ENCODE measurements at places on chromosomes 2 and 18.

DNA sequence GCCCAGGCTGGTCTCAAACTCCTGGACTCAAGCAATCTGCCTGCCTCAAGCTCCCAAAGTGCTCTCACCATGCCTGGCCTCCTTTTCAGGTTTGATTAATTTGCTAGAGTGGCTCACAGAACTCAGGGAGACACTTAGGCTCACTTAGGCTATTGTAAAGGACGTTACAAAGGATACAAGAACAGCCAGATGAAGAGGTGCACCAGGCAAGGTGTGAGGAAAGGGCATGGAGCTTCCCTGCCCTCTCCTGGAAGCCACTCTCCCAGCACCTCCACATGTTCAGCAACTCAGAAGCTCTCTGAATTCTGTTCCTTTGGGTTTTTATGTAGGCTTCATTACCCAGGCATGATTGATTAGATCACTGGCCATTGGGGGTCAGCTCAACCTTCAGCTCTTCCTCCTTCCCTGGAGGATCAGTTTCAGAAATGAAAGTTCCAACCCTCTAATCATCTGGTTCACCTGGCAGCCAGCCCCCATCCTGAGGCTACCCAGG lies 78.7 kb upstream of the RGPD5 start:
- peak; percentile 27 for DNase-seq

DNA sequence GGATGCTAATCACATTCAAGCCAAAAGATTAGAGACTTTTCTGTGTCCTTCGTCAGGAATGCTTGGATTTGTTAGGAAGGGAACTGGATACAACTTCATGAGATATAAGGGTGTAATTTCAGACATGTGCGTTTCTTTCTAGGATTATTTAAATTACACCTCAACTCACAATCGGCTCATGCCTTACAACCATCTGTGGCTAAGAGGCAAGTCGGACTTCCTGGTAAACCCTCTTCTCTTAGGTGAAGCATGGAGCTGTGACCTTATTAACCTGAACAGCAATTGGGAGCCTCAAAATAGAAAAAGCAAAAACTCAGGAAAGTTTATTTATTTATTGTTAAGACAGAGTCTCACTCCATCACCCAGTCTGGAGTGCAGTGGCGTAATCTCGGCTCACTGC lies 61.8 kb downstream of the SEMA4F start:
- no peak for DNase-seq

GRCh38 chr18:26960911-26961310 lies 95.4 kb upstream of the AQP4 start:
- DNase-seq, result peak; percentile 6

GRCh38 chr18:52499016-52499415 lies 159.0 kb downstream of the DCC start:
- DNase-seq, result no peak

- peak; percentile 83 for DNase-seq
These were observed 219.6 kb upstream of the RAB12 start for GRCh38 chr18:8389391-8390340.

DNA sequence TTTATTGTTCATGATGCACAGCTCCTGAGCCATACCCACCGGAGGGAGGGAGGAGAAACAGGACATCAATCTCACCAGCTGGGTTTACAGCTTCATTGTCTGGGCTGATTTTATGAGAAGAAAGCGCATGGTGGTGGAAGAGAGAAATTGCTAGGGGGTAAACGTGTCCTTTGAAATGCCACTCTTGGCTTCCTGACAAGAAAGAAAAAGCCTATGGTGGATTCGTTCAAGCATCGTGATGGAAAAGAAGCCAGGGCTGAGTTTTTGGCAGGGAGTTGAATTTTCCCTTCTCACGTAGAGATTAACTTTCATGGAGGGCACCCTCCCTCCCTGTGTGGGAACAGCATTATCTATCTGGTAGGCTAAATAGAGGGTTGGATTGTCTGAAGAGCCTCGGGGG lies 502.0 kb downstream of the SLC4A3 start:
- no peak for DNase-seq

GRCh38 chr18:47929681-47930198 lies 719 bp downstream of the SMAD2 start:
- peak; percentile 65 for DNase-seq

DNA sequence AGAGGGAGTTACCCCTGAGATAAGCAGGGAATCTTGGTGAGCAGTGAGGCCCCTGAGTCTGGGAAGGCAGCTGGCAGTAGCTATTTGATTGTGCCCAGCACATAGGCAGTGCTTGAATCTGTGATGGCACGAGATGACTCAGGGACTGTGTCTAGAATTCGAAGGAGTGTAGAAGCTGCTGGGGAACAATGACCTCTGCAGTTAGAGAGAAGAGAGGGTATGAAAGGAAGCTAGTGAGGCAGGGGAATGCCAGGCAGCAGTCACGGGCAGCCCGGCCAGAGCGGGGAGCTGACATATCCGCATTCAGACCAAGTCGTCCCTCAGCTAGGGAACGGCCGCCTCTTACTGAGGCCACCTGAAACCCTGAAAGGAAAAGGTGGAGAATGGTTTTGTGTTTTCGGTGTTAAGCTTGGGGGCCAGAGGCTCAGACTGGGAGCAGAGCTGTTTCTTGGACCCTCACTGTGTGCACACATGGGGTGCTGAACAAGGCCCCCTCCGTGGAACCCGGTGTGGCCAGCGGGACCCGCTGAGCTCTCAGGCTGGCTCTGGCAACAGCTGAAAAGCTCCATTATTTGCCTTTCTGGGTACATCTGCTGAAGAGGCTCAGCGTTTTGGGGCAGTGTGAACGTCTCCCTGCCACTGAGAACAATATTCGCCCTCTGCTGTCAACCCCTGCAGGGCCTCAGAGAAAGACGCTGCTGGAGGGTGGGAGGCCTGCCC lies 32.9 kb downstream of the ARHGEF4 start:
- peak; percentile 6 for DNase-seq

- DNase-seq, result peak; percentile 82
These were observed 59.4 kb downstream of the DGKD start for GRCh38 chr2:233413559-233414272.

DNA sequence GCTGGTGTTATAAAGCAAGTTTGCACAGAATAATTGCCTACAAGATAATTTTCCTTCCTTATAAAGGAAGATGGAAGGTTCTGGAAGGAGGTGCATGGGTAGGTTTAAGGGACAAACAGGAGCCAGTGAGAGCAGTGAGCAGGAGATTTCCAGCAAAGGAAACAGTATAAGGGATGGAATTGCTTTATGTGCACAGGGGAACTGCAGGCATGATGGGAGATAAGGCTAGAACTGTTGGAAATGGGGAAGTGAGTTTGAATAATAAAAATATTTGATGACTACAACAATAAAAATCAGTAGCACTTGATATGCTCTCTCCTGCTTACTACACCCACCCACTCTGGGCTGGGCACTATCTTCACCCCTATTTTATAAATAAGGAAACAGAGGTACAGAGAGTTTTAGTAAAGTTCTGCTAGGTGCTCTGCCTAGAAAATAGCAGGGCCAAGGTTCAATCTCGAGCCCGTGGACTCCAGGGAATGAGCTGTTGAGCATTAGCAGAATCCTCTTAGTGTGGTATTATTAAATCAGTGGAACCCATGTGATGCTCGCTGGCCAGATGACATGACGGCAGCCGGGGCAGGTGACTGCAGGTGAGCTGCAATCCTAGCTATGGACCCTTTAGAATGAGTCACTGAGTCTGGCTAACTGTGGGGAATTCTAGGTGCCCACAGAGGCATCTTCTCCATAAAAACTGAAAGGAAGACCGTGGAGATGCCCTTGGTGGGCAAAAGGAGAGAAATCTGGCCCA lies 302.5 kb downstream of the PIEZO2 start:
- no peak for DNase-seq

- no peak for DNase-seq
These were observed 22.2 kb downstream of the KCNG2 start for GRCh38 chr18:79819968-79820351.

DNA sequence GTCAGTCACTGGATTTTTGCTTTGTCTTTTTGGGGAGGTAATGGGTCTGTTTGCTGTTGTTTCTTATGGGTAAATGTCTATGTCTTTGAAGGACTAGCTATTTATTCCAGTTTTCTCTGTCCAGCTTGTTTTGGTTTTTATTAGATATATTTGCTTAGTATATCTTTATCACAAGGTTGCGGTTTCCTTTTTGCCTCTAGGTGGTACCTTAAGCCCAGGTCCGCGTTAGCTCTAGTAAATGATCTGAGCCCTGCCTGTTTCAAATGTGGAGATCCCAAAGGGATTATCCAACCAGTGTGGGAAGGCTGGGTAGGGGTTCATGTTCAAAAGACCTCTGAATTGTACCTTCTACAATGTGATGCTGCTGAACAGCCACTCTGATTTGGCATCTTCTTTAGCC lies 114.5 kb downstream of the MYO3B start:
- DNase-seq, result no peak

GRCh38 chr2:102018823-102019445 lies 27.2 kb downstream of the IL1R2 start:
- peak; percentile 86 for DNase-seq

DNA sequence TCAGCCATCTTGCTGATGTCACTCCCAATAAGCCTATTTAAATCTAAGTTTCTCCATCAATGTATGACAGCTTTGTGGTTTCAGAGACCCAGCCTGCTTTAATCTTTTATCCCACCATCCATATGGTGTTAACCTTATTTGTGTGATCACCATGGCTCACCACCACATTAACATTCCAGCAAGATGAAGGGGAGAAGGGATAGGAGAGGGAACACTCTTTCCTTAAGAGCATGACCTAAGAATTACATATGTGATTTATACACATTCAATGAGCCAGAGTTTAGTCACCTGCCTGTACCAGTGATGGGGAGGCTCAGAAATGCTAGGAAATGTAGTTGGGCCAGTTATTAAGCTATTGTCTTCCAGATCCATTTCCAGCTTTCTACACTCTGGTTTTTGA lies 44.5 kb upstream of the CHN1 start:
- DNase-seq, result no peak

DNA sequence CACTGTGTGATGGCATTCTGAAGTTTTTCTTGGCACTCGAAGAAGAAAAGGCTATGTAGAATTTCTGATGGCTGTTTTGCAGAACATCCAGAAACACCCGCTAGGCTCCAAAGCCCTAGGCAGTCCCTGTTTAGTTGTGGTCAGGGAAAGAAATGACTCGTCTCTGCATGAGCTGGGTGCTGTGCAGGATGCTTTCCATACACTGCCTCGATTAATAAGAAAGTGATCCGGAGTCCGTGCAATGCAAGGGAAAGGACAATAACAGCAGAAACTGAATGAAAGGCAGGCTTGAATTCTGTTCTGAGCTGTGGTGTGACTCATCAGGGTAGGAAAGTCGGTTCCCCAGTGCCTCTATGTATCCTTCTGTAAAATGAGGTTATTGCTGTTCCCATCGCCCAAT lies 18.7 kb downstream of the MAPRE3 start:
- DNase-seq, result peak; percentile 45

DNA sequence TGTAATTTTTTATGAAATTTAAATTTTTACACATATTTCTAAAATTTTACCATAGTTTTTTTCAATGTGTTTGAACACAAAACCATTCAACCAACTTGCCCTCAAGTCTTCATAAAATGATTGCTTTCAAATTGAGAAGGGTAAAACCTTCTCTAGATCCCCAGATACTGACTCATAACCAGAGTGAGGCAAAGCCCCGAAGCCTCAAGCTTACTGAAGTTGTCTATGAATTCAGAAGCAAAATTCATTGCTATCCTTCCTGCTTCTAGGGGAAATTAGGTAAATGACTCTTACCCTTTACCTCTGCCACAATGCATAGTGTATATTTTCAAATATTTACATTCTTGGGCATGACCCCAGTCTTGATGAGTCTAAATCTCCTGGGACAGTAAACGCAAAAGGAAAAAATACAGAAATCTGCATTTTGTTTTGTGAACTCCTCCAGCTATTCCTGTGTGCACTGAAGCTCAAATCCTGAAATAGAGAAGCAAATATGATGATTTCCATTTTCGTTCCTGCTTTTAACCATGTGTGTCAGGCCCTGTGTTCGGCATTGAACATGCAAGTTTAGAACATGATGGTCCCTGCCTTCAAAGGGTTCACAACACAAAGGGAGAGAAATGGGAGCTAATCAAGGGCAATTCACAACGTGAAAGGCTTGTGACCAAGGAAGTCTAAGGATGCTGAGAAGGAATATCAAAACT lies 246.3 kb downstream of the SUCLG1 start:
- no peak for DNase-seq

All from cardiac fibroblast (primary cell).